ENCODE measurements at places on chromosomes 4 and X.

GRCh38 chr4:103996064-103996463 is 276.3 kb upstream of the TACR3 start:
- DNase-seq = peak; percentile 6

- no peak for DNase-seq
Observed at GRCh38 chr4:95198961-95199360, 349.8 kb downstream of the UNC5C start.

DNA sequence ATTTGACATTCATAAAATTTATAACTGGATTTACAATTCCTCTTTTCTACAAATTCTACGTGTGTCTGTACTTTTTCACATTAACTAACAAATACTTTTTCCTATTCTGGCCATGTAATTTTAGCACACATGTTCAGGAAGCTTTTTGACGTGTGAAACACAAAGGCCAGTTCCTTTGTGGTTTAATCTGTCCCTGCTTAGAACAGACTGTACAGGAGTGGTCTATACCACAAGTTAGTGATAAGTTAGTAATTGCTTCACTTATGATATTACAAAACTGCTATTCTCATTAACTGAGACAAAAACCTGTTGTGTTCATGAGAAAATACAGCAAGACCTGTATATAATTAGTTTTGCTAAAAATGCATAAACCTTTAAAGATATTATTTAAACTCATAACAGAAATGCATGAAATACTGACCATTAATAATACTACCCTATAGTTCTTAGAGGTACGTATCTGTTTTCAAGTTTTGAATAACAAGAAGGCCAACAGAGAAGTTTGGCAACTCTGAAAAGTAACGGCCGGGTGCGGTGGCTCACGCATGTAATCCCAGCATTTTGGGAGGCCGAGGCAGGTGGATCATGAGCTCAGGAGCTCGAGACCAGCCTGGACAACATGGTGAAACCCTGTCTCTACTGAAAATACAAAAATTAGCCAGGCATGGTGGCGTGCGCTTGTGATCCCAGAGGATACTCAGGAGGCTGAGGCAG is 13.7 kb upstream of the AREG start:
- no peak for DNase-seq

DNA sequence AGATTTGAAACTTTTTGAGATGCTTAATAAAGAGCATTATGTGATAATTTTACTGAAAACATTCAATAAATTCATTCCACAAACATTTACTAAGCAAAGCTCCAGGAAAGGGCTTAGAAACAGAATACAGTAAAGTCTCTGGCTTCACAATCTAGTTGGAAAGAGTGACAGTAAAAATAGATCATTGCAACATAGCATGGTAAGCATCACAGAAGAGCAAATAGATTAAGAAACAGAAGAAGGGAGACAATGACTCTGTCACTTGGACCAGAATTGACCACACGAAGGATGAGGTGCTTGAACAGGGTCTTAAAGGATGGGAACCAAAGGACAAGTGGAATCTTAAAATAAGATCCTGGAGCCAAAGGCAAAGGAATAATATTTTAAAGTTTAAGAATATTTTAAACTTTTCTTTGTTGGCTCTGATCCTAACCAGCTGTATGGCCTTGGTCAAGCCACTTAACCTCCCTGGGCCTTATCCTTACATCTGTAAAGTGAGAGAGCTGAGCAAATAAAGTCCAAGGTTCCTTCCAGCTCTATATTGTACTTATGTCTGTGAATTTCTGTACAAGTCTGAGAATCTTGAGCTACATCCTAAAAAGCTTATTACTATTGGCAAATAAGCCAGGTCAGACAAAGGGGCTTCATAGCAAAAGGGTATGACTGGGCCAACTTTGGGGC is 33.9 kb downstream of the SEC24D start:
- no peak for DNase-seq

DNA sequence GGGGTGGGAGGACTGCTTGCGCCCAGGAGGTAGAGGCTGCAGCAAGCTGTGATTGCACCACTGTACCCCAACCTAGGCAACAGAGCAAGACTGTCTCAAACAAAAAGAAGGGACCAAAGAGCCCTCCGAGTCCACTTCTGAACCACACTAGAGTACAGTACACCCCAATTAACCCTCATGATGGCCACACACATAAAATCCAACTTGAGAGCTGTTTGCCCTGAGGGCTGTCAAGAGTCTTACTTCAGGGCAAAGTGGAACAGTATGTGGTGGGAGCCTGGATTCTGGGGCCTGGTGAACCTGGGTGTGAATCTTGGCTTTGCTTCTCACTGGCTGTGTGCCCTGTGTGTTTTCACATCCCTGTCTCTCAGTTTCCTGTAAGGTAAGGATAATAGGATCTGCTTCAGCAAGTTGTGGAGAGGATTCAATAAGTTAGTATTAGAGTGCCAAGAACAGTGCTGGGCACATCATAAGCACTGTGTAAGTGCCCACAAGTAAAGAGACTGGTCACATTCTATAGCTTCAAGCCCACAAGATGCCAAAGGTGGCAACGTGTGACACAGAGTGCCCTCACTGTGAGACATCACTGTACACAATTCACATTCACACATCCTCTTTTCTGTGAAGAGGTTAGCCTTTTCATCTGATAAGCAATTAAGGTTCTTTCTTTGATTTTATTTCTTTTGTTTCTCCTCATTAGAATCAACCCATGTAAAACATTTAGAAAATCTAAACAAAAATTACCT is 52.1 kb downstream of the LEF1 start:
- no peak for DNase-seq

DNA sequence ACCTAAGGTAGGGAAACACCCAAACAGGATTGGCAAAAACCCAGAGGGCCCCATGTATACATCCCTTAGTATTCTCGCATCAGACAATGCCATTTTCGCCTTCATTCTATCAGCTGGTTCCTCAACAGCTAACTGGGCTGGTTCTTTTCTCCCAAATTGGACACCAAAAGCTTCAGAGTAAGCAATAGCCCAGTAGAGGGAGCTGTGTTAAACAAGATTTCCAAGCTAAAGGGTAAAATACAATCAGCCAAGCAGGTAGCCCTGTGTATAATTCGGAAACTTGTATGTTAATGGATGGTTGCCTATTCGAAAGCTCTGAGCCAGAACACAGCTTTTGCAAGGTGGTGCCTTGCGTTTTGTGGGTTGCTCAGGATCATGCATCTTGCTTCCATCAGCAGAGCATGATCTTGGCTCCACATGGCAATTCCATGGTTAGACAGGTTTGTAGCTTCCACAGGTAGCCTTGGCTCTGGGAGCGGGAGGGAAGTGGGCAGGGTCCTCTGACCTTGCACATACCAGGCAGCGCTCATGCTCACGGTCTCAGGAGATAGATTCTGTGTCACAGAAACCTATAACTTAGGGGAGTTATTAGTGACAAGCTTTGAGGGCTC is 115.2 kb upstream of the LNX1 start:
- peak; percentile 7 for DNase-seq

- DNase-seq = no peak
Observed at GRCh38 chr4:153465615-153466080, 512 bp upstream of the TMEM131L start.

GRCh38 chrX:110222497-110223257 is 95.2 kb downstream of the AMMECR1 start:
- no peak for DNase-seq
